ENCODE measurements at places on chromosomes 6 and 20.
A peak's percentile ranks its signal among the peaks of the same experiment; 100 is the strongest.

DNA sequence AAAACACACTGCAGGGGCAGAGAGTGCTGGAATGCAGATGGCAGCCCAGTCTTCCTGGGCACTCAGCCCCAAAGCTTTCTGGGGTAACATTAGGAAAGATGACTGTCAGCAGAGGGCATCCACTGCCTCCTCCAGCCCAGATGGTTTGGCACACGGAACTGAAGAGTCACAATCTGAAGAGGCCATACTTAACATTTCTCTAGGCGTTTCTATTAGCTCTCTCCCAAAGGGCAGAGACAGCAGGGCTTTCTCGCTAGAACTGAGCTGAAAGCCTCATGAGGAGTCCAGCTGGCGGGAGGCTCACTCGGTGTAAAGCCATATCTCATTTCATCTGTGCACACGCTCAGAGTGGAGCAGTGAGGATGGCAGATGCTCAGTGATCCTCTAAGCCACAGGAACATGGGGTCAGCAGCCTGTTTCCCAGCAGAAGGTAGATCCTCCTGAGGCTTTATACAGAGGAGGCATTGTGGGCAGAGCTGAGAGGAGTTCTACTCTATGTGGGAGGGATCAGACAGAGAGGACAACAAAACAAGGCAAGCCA lies 28.1 kb downstream of the ALDH8A1 start:
- DNase-seq = peak; percentile 31

DNA sequence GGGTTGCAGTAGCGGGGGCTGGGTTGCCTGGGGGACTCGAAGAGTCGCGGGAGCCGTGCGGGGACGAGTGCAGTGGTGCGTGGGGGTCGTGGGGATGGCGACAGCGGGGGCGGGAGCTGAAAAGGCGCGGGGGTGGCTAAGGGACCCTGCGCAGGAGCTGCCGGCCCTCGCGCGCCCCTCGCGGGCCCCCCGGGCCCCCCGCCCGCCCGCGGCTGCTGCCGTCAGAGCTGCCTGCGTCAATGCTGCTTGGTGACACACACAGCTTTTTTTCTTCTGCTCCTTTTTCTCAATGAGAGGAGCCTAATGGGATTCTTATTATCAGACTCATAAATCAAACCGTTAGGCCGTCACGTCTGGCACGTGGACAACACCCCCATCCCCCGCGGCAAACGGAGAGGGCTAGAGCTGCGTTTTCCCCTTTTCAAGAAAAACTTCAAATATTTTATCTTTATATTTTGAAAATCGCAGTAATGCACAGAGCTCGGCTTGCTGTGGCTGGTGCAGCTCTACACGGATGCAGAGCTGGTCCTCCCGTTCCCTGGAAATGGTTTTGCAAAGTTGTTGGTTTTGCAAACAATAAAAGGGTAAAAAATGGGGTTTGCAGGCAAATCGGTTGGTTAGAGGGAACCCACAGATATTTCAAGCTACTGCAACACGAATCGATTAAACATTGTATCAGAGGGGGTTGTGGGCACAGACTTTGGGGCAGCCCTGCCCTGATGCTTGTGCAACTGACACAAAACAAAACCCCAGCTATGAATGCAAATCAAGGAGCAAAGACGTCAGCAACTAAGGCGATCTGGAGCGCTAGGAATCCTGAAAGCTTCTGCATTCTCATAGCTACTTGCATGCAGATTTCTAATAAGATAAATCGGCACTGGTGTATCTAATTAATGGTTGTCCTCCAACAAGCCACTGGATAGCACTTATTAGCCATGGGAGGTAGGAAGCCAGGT lies 161.4 kb downstream of the TBXT start:
- peak; percentile 94 for DNase-seq

DNA sequence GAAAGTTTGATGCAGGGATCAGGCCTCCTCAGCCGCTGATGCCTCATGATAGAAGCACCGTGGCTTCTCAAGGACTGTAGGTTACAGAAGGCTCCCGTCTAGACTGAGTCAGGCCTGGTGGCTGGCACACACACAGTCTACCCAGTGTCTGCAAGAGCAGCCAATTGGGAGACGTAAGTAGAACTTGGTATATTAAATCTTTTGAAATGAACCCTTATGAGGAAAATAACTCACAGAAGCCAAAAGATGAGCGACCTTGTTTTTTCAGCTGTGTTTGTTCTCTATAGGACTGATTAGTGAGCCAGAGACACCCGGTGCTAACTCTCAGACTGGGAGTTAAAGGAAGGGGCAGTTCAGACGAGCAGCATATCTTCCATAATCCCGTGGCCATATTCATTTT lies 5.9 kb upstream of the PDE10A start:
- no peak for DNase-seq

DNA sequence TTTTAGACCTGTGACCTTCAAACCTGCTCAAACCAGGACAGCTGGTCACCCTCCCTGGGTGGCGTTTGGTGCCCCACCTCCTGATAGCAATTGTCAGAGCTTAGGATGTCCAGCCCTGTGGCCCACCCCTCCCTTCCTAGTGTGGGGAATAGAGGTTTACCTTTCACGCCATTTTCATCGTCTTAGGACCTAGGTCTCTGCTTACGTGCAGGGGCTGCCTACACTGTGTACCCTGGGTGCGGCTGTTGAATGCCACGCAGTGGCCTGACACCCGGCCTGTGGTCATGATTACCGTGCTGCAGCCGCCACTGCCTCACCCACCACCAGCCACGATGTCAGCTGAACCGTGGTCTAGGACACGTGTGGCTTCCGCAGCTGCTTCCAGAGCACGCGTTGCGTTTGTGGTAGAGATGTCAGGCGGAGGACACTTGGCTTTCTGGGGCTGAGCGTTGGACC lies 157.3 kb downstream of the DTNBP1 start:
- DNase-seq = no peak

GRCh38 chr6:18350712-18351111 lies 36.4 kb upstream of the RNF144B start:
- DNase-seq = no peak

- no peak for DNase-seq
Observed at GRCh38 chr6:110191477-110191876, 11.2 kb downstream of the CDC40 start.

GRCh38 chr20:23090878-23091277 lies 4.8 kb upstream of the CD93 start:
- DNase-seq = no peak

- DNase-seq = no peak
Observed at GRCh38 chr20:57809661-57810172, 99.9 kb upstream of the PMEPA1 start.

- no peak for DNase-seq
Observed at GRCh38 chr6:3175715-3176402, 18.5 kb upstream of the TUBB2A start.

GRCh38 chr6:154614101-154614500 lies 103.6 kb upstream of the CNKSR3 start:
- no peak for DNase-seq

- DNase-seq = no peak
Observed at GRCh38 chr6:140987364-140988155, 1145.2 kb upstream of the GJE1 start.

DNA sequence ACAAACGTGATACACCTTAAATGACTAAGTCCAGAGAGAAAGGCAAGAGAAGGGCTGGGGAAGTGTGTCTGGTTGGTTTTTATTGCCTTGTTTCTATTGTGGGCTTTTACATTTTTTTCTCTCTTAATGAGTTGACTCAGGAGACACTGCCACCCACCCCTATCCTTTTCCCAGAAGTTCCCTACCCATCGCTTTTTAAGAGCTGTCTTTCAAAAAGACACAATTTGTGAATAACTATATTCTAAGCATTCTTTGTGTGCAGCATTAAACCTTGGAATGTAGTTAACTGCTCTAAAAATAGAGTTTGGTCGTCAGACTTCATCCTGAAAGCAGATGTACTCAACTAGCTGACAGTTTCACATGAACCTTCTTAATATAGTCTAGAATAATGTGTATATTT lies 174.9 kb downstream of the ISM1 start:
- DNase-seq = no peak

GRCh38 chr6:168307015-168307694 lies 12.4 kb downstream of the DACT2 start:
- DNase-seq = no peak

DNA sequence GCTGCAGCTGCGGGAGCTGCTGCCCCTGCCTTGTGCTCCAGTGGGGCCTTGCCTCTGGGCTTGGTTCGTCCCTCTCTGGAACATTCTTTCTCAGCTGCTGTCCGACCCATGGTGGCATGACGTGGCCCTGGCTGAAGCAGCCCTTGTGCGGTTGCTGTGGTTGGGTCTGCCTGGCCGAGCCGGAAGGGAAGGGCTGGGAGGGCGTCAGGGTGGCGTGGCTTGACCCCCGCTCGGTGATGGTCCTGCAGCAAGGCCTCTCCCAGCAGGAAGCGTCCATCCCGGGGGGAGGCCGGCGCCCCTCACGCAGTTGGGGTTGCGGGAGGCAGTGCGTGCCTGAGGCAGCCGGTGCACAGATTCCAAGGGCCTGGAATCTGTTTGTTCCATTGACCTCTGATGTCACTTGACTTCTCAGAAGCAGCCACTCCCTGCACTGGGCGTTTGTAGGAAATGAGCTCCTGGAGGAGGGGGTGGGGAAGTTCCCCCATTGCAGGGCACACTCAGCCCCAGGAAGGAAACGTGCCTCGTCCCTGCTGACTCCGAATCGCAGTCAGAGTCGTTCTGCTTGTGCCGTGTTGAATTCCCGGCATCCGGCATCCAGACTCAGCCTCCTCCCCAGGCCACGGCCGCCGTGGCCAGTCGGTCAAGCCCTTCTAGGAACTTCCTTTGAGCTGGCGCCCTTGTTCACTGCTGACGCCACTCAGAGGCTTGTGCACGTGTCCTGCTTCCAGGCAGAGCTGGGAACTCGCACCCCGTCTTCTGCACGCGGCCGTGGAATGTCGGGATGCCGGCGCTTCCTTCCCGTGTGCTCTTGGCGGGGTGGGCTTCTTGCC lies 9.7 kb upstream of the TNFRSF6B start:
- DNase-seq = no peak

DNA sequence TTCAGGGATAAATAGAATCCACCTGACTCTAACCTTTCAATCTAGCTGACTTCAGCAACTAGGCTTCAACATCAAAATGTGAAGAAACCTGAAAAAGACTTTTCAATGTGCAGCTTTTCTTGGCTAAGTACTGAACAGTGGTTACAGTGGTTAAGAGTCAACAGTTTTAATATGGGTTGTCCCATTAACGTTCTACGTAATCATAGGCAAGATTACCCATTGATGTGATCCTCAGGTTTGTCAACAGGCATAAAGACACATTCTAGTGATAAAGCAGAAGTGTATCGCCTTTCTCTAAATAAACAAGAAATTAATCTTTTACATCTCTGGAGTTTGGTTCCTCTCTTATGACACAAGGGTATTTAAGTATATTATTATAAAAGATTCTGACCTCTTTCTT lies 154.1 kb upstream of the RUNX2 start:
- DNase-seq = no peak

DNA sequence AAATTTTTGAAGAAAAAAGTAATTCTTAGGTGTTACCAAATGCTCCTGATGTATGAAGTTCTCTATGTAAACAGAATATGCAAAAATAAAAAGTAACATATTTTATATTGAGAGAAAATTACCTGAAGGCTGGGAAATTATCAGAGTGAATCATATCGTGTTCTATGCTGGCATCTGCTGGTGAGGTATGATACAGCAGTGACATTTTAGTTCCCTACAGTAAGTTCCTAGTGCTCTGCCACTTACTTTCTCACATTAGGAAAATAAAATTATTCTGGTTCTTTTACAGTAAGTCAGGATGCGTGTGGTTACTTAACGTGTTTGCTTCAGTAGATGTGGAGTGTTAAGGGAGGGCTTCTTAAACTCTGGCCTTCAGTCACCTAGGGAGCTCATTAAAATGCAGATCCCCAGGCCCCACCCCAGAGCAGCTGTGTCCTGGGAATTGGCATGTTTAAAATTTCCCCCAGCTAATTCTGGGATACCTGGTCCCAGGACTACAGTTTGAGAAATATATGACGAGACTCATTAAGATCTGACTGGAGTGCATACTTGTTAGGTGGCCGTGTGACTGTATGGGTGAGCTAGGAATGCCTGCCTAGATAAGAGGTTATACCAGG lies 3.2 kb downstream of the ACTR5 start:
- DNase-seq = peak; percentile 63

DNA sequence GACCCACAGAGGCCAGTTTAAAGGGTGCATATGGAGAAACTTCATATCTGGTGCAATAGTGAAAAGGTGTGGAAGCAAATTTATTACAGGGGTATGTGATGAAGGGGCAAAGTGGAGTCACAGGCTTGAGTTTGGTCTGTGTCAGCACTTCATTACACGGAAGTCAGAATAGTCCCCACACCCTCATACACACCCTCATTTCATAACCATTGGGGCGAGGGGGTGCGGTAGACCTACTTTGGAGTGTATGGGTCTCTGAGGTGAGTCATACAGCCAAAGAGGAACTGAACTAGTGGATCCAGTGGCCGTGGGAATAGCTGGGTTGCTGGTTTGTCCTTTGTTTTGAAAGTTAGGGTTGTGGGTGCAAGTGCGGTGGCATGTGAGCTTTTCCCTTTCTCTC lies 3.3 kb downstream of the TM9SF4 start:
- DNase-seq = no peak

- DNase-seq = no peak
Observed at GRCh38 chr20:54282625-54283024, 74.7 kb downstream of the PFDN4 start.
